IPS DF 19.7 (cell line): ENCODE measurements at places on chromosomes 1 and 21.

DNA sequence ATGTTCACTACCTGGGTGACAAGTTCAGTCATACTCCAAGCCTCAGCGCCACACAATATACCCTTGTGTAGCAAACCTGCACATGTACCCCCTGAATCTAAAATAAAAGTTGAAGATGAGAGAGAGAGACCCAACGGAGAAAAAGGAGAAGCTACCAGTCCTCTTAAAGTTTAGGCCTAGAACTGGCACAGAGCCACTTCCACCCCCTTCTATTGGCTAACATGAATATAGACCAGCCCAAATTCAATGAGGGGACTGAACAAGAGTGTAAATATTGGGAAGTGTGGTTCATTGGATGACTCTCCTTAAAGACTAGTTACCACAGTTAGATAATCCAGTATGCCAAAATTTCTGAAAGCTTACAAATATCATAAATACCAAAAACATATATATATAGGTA lies 139.9 kb upstream of the ATP1B1 start:
- no peak for DNase-seq

DNA sequence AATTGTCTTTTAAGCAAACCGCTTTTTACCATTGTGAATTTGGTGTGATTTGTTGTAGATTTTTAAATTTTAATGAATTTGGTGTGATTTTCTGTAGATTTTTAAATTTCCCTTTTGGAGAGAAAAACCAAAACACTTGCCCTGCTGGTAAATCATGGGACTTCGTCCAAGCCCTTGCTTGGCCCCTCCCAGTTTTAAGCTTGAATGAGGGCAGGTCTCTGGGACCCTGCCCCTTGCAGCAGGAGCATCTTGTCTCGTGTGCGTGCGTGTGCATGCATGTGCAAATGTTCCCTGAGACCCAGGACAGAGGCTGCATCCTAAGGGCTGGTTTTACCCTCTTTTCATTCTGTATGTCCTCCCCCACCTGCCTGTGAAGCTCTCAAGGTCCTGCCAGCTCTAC lies 248.6 kb downstream of the GREM2 start:
- DNase-seq = no peak

- DNase-seq = no peak
Measured at GRCh38 chr1:174189428-174190062, 30.2 kb downstream of the RABGAP1L start.

- DNase-seq = no peak
Measured at GRCh38 chr1:15277447-15277838, 30.4 kb downstream of the FHAD1 start.

- DNase-seq = peak; percentile 12
Measured at GRCh38 chr1:9494936-9495758, 44.1 kb upstream of the SLC25A33 start.

- no peak for DNase-seq
Measured at GRCh38 chr1:206556047-206556749, 48.9 kb downstream of the RASSF5 start.

DNA sequence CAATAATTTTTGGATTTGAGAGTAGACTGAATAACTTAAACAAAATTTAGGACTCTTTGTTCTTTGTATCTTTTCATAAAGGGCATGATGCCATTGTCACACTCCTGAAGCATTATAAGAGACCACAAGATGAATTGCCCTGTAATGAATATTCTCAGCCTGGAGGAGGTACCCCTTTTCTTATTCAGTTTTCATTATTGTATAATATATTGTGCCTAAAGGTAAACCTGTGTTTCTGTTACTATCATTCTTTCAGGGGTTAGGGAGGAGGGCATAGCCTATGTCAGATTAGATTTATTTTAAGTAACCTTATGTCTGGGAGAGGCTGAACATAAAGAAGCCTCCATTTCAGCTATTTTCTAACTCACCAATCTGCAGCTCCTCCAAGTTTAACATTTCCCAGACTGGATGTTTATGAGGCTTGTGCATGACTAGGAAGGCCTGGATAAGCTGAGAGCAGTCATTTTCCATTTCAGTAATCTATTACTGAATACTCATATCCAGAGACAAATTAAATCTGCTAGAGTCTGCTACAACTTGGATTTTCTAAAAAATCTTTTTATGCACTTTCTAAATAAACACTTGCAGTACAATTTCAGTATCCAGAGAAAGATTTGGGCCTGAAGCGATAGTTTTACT lies 132.1 kb downstream of the TNNI3K start:
- DNase-seq = no peak

DNA sequence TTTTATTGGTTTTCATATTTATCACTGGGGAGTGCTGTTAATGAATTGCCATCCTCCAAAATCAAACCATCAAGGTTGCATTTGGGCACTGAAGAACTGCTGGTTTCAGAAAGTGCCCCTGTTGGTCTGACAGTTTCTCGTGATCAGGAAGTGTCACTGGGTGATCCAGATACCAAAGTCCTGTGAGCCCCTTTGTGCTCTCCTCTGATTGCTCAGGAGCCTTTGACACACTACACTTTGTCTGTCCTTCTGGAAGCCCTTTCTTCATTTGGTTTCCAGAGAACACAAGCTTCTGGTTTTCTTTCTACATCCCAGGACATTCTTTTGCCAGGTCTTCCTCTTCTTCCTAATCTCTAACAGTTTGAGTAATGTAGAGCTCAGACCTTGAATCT lies 165.8 kb upstream of the PROX1 start:
- no peak for DNase-seq

- DNase-seq = no peak
Measured at GRCh38 chr21:35259457-35259856, 210.4 kb upstream of the RUNX1 start.

DNA sequence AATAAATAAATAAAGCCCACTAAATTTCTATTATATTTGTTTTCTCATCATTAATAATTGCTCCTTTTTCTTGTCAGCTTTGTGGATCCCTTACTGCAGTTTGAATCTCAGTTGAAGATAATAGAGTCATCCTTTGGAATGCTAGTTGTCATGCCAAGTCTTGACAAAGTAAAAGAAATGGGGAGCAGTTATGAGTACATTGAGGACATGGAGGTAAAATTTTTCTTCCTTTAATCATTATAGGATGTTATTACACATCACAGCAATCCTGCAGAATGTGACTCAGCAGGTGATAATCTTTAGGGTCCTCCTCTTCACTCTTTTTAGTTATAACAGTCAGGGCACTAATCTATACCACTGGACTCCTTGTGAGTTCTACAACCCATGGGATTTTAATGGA lies 24.1 kb downstream of the MROH9 start:
- DNase-seq = no peak

DNA sequence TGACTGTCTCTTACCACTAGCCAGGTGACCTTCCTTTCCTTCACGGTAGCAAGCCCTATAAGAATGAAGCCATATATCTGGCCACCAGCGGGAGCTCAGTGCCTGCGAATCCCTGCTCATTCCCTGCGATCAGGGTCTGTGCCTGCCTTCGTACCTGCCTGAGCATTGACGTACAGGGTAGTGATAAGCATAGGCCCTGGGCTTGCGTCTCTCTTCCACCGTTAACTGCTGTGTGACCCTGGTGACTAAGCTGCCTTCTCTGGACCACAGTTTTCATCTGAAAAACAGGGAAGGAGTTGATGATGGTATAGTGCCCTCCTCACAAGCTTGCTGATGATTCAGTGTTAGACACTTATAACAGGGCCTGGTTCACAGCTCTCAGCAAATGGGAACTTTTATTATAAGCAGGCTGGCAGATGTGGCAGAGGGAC lies 4.1 kb downstream of the ZC3H12A start:
- DNase-seq = no peak

- no peak for DNase-seq
Measured at GRCh38 chr1:1565340-1565739, 9.3 kb downstream of the SSU72 start.

- no peak for DNase-seq
Measured at GRCh38 chr1:8214501-8215173, 103.3 kb upstream of the SLC45A1 start.

DNA sequence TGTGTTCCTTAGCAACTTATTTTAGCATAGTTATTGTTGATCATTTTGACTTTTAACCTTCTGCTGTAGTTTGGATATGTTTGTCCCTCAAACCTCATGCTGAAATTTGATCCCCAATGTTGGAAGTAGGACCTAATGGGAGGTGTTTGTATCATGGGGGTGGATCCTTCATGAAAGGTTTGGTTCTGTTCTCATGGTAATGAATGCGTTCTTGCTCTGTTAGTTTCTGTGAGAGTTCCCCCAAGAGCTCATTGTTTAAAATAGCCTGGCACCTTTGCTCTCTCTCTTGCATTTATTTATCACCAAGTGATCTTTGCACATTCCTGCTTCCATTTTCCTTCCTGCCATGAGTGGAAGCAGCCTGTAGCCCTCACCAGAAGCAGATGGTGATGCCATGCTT lies 372.1 kb upstream of the VAMP3 start:
- DNase-seq = peak; percentile 59

- DNase-seq = no peak
Measured at GRCh38 chr1:178528953-178529335, 16.0 kb downstream of the TEX35 start.

GRCh38 chr1:43363935-43364525 lies 3.8 kb downstream of the ELOVL1 start:
- no peak for DNase-seq

- DNase-seq = no peak
Measured at GRCh38 chr1:150579945-150580642, 684 bp upstream of the MCL1 start.

- no peak for DNase-seq
Measured at GRCh38 chr1:94105581-94105952, 15.4 kb downstream of the ABCA4 start.
